ENCODE measurements at places on chromosomes 12 and 14.

DNA sequence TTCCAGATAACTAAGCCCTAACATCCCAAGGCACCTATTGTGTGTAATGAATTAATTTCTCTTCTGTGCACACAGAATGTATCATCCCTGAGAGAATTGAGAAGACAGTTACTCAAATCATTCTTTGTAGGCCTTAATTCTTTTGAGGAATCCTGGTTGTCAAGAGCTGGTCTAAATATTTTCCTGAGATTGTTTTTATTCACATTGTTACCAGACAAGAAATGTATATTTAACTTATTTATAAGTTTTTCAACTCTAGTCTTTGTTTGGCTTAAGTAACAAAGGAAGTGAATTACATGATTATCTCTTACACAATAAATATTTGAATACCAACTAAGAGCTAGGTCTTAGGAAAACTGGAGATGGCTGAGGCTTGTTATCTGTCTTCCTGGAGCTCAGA lies 169.4 kb downstream of the DACT1 start:
- no peak for DNase-seq

GRCh38 chr14:77882636-77883035 lies 82.7 kb downstream of the ADCK1 start:
- no peak for DNase-seq

DNA sequence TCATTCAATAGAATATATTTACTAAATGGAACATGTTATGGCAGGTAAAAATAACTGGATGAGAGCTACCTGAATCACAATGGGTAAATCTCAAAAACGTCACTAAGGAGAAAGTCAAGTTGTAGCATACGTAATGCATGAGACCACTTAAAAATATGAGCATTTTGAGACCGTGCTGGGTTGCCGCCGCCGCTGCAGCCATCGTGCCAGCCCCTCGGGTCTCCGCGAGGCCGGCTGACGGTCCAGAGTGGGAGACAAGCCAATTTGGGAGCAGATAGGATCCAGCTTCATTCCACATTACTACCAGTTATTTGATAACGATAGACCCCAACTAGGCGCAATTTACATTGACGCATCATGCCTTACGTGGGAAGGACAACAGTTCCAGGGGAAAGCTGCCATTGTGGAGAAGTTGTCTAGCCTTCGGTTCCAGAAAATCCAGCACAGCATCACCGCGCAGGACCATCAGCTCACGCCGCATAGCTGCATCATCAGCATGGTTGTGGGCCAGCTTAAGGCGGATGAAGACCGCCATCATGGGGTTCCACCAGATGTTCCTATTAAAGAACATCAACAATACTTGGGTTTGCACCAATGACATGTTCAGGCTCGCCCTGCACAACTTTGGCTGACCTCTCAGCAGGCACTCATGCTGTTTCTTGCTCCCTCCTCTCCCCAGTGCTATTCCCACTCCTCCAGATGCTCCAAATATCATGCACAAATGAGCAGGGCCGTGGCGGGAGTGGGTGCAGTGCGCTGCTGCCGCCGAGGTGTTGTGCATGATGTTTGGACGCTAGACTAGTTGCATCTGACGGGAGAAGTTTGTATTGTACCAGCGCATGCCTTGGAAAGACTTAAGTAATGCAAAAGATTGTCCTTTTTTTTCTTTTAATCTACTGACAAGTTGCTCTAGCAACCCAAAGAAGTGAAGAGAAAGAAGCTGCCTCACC lies 6.3 kb upstream of the BRMS1L start:
- DNase-seq, result peak; percentile 9

GRCh38 chr12:2481346-2481745 lies 313.4 kb upstream of the FKBP4 start:
- DNase-seq, result no peak

- DNase-seq, result no peak
Measured at GRCh38 chr12:52433501-52434080, 580 bp downstream of the KRT75 start.

DNA sequence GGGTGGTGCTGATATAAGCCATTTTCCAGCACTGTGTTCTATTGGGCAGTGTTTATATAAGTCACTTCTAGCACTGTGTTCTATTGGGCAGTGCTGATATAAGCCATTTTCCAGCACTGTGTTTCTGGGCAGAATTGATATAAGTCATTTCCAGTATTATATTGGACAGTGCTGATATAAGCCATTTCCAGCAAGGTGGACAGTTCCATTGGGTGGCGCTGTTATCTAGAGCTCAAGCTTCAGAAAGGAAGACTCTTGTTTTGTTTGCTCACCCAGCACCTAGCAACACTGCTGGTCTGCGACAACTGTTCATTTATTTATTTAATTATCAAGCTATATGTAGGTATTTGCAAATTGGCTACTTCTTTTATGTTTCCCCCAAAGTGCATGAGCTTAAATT lies 690.3 kb downstream of the AACS start:
- no peak for DNase-seq

DNA sequence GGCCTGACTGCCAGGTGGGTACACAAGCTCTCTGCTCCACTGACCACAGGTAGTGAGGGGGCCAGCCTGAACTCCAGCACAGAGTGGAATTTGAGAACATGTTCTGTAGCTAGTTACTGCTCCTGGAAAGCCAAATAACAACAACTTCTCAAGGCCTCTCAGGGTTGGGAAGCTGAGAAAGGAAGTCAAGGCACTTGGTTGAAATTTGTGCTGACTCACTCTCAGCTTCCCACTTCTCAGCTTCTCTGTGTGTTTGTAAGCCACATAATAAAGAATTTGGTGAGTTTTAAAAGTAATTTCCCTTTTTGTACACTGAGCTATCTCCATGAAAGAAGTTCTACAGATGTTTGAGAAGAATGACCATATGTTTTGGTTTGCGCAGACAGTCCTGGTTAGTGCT lies 234.9 kb downstream of the KTN1 start:
- DNase-seq, result no peak

GRCh38 chr12:93056971-93057535 lies 128.0 kb upstream of the EEA1 start:
- no peak for DNase-seq

DNA sequence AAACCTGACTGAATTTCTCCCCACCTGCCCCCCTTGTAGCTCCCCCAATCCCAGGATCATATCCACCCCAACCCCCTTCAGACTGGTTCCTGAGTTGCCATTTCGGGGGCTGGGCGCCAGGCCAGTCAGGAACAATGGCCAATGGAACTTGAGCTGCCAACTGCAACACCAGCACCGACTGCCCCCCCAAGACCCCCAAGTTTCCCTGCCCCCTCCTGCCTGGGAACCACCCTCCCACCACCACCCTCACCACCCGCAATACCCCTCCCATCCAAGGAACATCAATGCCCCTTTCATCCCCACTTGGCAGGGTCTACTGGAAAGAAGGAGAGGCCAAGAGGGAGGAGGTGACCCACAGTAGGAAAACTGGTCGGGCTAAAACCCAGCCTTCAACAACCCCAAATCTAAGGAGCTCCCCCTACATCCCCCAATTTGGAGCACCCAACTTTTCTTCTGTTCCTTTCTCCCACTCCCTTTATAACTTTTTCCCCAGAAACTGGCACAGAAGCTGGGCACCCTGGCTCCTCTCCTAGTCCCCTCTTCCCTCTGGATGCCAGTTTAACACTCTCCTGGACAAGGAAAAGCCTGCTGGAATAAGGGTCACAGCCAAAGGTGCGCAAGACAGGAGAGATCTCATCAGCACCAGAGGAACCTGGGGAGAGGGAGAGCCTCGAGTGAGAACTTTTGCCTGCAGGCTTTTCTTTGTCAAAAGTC lies 1.6 kb upstream of the NDRG2 start:
- DNase-seq, result no peak

DNA sequence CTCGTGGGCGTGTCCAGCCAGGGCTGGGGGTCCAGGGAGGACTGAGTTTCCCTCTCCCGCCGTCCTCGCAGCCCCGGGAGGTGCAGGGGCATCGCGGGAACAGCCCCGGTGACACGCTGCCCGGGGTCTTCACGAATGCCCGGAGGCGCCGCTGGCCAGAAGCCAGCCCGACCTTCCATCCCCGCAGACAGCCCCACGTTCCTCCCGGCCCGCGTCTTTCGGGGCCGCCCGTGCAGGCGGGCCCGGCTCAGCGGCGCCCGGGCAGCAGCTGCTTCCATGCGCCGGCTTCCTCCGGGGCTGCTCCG lies 827 bp upstream of the TEDC1 start:
- no peak for DNase-seq

DNA sequence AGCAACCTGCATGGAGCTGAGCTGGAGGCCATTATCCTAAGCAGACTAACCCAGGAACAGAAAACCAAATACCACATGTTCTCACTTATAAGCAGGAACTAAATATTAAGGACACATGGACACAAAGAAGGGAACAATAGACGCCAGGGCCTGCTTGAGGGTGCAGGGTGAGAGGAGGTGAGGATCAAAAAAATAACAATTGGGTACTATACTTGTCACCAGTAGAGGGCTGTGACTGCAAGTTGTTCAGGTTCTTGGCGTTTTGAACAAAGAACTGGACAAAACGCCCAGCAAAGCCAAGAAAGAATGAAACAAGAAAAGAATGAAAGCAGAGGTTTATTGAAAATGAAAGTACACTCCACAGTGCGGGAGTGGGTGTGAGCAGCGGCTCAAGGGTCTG lies 208.5 kb upstream of the NEDD1 start:
- no peak for DNase-seq

DNA sequence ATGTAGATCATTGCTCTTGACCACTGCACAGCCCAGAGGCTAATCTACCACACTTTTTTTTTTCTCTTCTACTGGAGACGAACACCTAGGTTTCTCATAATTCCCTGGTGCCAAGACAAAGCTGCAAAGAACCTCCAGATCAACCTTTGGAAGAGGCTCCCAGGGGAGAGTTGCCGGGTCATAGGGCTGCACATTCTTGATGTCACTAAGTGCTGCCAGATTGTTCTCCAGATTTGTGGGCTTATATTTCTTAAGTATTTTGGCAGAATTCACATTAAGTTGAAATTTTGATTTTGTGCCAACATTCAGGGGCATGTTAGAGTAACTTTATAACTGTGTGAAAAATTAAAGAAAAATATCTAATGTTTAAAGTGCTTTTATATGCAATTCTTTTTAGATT lies 13.5 kb upstream of the PDZRN4 start:
- no peak for DNase-seq

DNA sequence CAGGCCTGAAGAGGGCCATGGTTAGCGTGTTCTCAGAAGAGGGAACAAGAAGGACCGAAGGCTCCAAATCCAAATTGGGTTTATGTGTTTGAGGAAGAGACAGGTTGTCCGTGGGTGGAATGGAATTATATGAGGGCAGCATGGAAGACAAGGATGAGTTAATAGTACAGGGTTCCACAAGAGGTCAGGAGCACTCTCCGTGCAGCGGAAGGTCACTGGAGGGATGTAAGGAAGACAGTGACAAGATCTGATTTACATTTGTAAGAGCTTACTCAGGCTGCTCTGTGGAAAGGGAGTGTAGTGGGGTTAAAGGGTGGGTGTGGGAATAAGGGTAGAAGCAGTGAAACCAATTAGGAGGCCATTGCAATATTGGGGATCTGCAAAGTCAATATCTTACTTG lies 97.0 kb downstream of the TPH2 start:
- DNase-seq, result no peak

DNA sequence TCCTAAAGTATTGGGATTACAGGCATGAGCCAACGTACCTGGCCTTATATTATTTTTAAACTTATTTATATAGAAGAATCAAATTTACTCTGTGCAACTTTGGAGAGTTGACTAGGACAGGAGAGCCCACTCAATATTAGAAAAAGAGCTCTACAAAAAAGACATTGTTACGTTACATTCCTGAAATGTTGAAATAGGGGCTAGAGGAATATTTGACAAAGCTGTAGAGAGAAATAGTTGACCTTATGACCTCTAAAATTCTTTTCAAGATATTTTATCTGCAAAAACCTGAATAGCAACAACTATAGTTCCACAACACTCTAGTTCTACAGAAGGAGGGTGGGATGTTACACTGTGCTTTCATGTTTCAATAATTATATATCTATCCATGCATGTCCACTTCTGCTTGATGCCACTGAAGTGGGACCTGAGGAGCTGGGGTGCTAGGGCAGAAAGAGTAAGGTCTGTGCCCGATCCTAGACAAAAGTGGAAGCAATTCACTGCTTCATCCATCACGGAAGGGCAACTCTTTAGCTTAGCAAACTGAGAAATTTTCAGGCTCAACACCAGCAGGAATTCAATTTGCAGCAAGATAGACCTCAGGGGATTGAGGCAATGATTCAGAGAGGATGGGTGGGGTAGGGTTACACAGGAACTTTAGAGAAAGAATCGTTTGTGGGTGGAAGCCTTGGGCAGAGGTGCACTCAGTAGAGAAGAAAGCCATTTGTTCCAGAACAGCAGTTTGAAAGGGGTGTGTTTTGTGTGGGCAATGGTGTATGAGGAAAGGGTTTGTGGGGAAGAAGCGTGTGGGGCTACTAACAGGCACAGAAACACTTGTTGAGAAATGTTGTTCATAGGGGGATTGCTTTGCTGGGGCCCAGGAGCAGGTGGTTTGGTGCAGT lies 16.0 kb upstream of the RNASE10 start:
- peak; percentile 73 for DNase-seq

GRCh38 chr12:81888961-81889360 lies 129.8 kb upstream of the PPFIA2 start:
- DNase-seq, result no peak
